Activated T-helper 1 cell treated with Interleukin-2 at 50 U/mL for 16 hours (primary cell): ENCODE measurements at places on chromosomes 12 and 14.

GRCh38 chr12:63406781-63407180 lies 255.8 kb upstream of the AVPR1A start:
- no peak for DNase-seq

- no peak for DNase-seq
Observed at GRCh38 chr12:132130690-132131089, 13.4 kb downstream of the DDX51 start.

DNA sequence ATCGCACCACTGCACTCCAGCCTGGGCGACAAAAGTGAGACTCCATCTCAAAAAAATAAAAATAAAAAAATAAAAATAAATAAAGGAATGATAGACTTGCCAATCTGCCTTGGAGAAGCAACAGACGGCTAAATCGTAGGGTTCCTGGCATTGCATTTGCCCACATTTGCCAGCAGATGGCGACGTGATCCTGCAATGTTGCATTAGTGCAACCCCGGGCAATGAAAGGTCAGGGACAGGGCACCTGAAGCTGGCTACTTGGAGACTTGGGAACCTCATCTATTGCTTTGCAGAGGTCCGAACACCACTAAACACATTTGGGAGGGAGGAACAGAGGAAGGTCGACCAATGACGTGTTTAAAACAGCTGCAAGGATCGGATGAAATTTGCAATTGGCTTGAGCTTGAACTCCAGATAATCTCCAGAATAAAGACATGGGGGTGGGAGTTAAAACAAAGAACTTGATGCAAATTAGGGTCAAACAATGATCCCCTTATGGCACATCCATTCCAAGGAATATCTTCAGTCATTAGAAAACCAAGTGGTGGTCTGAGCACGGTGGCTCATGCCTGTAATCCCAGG lies 34.6 kb downstream of the SPRING1 start:
- DNase-seq, result peak; percentile 36

- no peak for DNase-seq
Observed at GRCh38 chr12:7180685-7181084, 8.8 kb upstream of the PEX5 start.

- DNase-seq, result no peak
Observed at GRCh38 chr12:105956662-105957457, 181.9 kb downstream of the NUAK1 start.

- DNase-seq, result no peak
Observed at GRCh38 chr12:70854881-70855568, 65.5 kb downstream of the PTPRR start.

DNA sequence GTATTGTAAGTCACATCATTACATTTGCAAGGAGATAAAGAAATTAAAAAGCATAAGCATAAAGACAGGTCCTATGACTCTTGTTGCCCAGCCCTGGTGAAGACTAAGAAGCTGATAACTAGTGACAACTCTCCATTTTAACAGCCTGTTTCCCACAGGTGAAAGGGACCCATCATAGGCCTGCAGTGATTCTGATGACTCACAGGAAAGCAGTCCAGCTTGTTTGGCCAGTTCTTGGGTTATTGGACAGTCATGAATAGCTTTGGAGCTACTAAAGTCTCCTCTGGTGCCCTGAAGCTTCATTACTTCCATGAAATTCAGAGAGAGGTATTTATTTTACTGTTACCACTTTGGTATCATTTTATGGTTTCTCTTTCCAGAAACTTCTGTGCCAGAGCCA lies 55.5 kb upstream of the DYRK2 start:
- no peak for DNase-seq

- DNase-seq, result no peak
Observed at GRCh38 chr12:24659016-24659415, 289.9 kb downstream of the BCAT1 start.

- no peak for DNase-seq
Observed at GRCh38 chr14:66074537-66074936, 411.6 kb upstream of the CCDC196 start.

DNA sequence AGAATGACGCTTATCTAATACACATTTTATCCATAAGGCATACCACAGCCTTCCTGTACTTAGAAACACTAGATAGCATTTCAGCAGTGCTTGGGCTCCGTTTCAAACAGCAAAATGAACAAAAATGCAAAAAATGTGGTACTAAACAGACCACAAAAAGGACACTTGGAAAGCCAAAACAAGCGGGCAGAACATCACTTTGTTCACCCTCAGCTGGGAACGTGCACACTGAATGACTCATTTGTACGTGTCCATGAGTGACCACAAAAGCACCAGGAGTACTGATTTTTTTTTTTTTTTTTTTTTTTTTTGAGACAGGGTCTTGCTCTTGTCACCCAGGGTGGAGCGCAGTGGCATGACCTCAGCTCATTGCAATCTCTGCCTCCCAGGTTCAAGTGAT lies 8.9 kb upstream of the FOXN3 start:
- DNase-seq, result no peak

GRCh38 chr12:94109160-94109559 lies 39.2 kb upstream of the PLXNC1 start:
- DNase-seq, result no peak

- no peak for DNase-seq
Observed at GRCh38 chr12:131644481-131644880, 66.4 kb upstream of the SFSWAP start.

- no peak for DNase-seq
Observed at GRCh38 chr12:5909560-5909959, 35.5 kb downstream of the ANO2 start.

DNA sequence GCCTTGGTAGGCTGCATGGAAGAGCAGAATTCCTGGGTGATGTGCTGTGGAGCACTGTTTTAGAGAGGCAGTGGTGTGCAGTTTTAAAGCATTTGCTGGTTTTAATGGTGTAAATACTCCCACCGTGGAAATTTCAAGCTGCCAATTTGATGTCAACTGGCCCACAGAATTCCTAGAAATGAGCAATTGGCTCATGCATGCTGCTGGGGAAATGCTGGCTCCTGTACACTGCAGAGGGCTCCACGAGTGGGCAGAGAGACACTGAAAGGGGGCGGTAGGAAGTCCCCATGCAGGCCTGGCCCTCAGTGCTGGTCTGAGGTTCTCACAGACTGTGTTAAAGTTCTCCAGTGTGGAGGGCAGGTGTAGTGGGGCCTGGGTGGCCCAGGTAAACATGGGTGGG lies 99.4 kb upstream of the NTF3 start:
- no peak for DNase-seq

- no peak for DNase-seq
Observed at GRCh38 chr12:10672231-10672868, 1.5 kb downstream of the STYK1 start.

DNA sequence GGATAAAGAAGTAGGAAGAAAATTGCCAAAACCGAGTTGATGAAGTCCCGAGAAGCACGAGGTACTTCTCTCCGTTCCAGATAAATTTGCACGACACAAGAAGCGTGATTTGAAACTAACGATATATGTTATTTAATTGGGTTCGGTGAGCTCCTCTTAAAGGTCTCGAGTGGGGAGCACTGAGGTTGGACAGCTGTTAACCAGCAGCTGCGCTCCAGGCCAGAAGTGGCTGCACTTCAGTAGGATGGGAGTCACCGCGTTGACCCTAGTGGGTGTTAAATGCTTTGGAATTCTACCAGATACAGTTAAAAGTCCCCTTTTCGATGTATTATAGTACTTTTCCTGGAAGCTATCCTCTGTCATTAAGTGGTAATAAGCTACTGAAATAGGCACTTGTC lies 953 bp upstream of the DCAF5 start:
- no peak for DNase-seq

- no peak for DNase-seq
Observed at GRCh38 chr12:103779410-103780092, 61.5 kb downstream of the NT5DC3 start.

DNA sequence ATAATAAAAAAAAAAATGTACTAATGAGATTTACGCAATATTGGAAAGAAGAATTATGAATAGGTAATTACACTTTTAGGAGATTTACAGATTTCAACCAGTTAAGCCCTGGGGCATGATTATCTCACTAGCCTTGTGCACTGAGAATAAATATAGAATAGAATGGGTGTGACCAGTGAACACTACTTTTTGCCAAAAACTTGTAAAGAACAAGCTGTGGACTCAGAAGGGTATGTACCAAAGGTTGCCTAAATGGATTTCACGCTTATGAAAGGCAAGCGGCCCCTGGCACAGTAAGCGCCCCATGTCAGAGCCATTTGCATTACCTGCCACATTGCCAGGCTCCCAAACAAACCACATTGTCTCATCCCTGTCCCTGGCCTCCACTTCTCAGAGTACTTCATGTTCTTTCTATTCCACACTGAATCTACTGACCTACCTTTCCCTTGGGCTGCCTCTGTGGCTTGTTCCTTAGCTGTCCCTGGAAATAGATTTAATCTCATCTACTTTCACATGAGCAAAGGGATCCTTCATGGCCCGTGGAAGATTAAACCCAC lies 170.6 kb upstream of the DIO2 start:
- DNase-seq, result no peak

- DNase-seq, result no peak
Observed at GRCh38 chr14:41634286-41634685, 27.6 kb downstream of the LRFN5 start.

DNA sequence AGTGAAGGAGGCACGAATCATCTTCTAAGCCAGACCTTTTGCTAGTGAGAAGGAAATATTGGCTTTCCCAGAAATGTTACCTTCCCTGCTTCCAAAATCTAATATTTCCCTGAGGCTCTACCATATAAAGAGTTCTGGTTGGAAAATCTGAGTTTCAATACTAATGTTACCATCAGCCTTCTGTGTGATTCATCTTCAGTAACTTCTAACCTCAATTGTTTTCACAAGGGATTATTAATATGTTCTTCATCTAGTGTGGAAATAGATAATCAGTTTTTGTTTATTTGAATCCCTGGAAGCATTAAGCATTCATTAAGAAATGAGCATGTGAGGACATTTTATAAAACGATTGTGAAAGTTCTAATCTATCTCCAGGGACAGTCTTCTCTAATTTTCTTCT lies 720.9 kb downstream of the AACS start:
- no peak for DNase-seq

DNA sequence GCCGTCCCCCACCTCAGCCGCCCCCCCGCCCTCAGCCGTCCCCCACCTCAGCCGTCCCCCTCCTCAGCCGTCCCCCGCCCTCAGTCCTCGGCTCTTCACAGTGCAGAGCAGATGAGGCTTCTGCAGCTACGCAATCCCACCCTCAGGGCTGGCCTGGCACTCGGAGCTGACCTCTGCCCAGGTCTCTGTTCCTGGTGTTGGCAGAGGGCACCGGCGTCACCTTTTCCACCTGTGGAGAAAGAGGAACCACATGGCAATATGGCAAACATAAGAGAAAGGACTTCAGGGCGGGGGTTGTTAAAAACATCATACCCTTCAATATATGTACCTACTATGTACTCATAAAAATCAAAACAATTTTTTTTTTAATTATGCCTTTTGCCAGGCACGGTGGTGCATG lies 45.8 kb downstream of the MLXIP start:
- no peak for DNase-seq

GRCh38 chr14:56124327-56124726 lies 6.1 kb downstream of the PELI2 start:
- DNase-seq, result no peak

GRCh38 chr14:35818346-35819115 lies 7.6 kb upstream of the BRMS1L start:
- no peak for DNase-seq

GRCh38 chr14:44477953-44478352 lies 29.1 kb downstream of the FSCB start:
- no peak for DNase-seq

- DNase-seq, result no peak
Observed at GRCh38 chr14:100867631-100868315, 35.7 kb downstream of the RTL1 start.

DNA sequence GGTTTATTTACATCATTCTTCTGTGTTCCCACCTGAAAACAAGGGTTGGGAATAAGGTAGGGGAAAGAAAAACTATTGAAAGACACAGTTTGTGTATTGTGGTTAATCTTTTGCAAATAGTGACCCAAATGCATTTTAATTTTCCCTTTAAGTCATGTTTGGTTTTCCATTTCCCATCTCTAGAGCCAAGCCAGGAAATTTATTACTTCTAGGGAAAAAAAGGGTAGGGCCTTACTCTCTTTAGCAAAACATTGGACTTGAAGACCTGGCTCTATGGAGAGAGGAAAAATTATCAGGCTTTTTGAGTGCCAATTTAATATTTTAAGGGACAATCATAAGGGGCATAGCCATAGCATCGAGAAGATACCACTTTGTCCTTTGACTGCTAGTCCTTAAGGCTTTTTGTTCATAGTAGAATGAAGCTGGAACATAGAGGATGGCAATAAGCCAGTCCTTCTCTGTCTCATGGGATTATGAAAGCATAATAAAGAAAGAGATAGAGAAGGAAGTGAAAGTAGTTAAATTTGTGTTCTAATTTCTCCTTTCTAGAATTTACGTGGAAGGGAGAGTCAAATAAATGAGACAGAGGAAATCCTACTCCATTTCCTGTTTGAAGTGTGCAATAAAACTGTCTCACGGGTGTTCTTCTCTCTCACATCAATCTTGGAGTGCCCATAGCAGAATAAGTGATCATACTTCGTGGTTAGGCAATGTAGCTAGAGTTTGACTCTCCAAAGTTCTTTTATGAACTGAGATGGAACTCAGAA lies 50.9 kb upstream of the PPFIA2 start:
- DNase-seq, result no peak

DNA sequence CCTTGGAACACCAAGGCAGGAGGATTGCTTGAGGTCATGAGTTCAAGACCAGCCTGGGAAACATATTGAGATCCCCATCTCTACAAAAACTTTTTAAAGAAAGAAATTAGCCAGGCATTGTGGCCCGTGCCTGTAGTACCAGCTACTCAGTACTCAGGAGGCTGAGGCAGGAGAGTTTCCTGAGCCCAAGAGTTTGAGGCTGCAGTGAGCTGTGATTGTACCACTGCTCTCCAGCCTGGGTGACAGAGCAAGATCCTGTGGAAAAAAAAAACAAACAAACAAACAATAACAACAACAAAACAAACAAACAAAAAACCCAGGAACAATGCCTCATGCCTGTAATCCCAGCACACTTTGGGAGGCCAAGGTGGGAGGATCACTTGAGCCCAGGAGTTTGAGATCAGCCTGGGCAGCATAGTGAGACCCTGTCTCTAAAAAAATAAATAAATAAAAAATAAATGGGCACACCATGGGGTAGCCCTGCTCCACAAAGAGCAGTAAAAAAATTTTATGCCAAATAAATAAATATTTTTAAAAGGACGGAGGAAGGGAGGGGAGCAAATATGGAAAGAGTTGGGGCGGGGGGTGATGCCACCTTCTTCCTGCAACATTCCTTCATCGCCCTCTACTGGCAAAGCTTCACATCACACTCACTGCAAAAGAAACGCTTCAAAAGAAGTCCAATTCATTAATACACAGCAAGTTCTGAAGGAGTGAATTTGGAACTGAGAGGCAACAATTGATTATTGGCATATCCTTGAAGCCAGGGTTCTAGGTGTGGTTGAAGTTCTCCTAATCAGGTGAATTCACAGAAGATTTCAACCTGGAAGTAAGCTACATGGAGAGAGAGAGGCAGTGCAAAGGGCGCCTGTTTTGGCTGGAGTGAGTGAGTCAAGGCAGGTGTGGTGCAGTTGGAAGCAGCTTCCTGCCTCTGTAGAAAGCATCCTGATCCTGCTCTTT lies 8.8 kb upstream of the GNPTAB start:
- DNase-seq, result peak; percentile 43

- no peak for DNase-seq
Observed at GRCh38 chr14:65299826-65300225, 112.7 kb upstream of the FUT8 start.
